Naive thymus-derived CD8-positive, alpha-beta T cell (primary cell): ENCODE measurements at places on chromosomes 11 and 22.
A peak's percentile ranks its signal among the peaks of the same experiment; 100 is the strongest.

DNA sequence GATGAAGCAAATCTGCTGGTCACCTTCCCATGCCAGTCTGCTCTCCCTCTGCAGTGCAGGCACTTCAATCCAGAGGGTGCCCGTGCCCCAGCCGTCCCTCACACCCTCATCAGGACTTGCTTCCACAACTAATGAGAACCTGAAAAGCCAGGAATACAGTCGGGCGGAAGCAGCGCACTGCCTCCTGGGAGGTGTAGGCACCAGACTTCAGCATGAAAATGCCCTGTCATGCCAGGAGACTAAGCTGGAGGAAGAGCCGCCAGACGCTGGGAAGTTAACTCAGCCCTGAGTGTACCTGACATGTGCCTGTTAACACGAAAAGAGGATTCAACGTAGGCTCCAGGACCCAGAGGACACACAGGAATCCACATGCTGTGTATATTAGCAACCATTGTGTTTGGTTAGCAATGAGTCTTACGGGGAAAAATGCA is 40.1 kb upstream of the FLI1 start:
- no peak for DNase-seq

- DNase-seq = no peak
Measured at GRCh38 chr11:120031156-120031555, 106.8 kb downstream of the TRIM29 start.

- no peak for DNase-seq
Measured at GRCh38 chr22:29032584-29032983, 29.0 kb downstream of the C22orf31 start.

- DNase-seq = peak; percentile 56
Measured at GRCh38 chr11:6443269-6444003, 2.6 kb upstream of the HPX start.

- no peak for DNase-seq
Measured at GRCh38 chr11:11072067-11072466, 214.2 kb upstream of the ZBED5 start.

- no peak for DNase-seq
Measured at GRCh38 chr11:83122050-83122449, 34.9 kb upstream of the PCF11 start.

- DNase-seq = no peak
Measured at GRCh38 chr11:9626496-9627394, 37.1 kb upstream of the SWAP70 start.

- DNase-seq = no peak
Measured at GRCh38 chr11:1048375-1049070, 12.0 kb upstream of the MUC6 start.

DNA sequence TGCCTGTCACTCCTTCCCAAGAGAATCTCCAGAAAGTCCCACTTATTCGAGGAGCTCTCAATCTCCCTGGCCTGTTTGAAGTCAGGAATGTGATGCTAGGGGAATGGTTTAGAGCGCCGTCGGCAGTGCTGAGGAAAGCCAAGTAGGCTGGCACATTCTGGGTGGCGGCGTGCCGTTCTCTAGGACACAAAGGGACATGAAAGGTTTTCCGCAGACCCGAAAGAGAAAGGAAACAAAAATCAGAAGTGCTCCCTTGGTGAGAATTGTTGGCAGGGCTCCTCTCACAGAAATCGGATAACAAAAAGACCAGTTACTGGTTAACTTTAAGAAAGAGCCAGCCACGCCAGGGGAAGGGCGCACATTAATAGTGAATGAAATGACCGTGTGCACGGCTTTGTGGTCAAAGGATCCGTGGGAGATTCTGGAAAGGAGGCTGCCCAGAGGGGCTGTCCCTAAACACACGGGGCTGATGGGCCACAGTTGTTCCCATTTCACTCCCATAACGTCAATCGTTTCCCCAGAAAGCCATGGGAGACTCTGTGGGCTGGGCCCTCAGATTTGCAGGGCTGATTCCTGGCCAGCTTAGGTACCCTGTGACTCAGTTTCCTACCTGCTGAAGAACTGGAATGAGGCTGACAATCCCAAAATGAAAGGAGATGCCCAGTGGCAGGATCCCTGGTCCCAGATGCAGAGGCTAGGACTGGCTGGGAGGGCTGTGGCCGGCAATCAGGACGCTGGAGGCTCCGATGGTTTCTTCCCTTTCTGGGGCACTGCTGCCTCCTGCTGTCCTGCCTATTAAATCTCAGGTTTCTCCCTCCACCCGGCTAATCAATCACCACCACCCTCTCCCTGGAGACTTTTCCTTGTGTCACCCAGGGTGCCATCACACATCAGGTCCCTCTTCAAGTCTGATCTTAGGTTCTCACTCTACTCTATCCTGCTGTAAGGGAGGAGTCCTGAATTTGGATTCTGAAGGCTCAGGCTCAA is 82.3 kb downstream of the RCN1 start:
- no peak for DNase-seq

DNA sequence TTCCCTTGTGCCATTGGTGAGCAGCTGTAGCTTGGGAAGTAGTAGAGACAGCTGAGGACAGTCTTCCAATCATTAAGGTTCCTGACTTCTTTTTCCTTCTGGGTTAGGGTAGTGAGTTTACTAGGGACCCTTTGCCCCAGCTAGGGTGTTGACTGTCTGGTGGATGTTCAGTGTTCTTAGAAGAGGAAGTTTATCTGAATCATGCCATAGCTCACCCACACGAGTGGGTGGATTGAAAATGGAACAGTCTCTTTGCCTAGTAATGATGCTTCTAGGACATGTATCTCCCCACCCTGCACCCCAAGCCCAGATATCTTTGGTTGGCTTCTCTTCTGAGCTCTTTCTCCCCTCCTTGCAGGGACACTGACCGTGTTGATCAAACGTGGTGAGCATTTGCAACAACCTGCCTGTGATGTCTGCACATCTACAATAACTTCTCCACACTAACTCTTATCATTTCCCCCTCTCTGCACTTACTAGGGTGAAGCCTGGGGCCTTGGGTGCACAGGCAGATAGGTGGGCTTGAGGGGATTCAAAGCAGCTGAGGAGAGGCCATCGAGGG is 57.1 kb upstream of the HORMAD2 start:
- no peak for DNase-seq

GRCh38 chr22:19970031-19970478 is 28.4 kb upstream of the TXNRD2 start:
- DNase-seq = no peak

DNA sequence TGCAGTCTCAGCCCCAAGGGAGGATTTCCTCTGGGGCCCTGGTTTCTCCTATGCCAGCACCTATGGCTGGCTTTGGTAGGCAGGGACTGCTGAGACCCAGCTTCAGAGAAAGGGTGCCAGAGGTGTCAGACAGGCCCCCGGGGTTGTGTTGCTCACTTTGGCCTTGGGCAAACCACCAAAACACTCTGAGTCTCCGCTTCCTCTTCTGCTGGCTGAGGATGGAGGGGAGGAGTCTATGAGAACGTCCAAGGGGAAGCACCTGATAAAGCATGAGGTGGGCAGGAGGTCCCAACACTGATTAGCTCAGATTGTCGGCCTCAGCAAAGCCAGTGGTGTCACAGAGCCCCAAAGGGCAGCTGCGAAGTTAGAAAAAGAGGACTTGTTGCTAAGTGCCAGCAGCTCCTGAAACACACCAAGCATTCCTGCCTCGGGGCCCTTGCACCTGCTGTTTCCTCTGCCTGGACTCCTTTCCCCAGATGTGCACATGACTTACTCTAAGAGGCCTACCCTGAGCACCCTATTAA is 10.5 kb downstream of the SMTNL1 start:
- DNase-seq = no peak

- DNase-seq = no peak
Measured at GRCh38 chr11:117962826-117963225, 23.4 kb upstream of the IL10RA start.

DNA sequence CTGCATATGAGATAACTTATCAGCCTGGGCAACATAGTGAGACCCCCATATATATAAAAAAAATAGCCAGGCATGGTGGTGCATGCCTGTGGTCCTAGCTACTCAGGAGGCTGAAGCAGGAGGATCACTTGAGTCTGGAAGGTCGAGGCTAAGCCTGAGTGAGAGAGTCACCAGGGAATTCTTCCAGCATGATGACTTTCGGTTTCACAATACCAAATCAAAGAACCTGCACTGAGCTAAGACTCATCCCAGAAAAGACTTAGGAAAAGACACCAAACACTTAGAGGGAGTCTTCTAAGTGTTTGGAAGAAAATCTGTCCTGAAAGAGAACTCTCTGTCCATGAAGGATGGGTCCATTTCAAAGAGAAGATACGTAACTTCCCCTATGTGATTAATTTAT is 12.7 kb downstream of the STK33 start:
- no peak for DNase-seq

- no peak for DNase-seq
Measured at GRCh38 chr11:113725407-113725806, 19.3 kb upstream of the TMPRSS5 start.

DNA sequence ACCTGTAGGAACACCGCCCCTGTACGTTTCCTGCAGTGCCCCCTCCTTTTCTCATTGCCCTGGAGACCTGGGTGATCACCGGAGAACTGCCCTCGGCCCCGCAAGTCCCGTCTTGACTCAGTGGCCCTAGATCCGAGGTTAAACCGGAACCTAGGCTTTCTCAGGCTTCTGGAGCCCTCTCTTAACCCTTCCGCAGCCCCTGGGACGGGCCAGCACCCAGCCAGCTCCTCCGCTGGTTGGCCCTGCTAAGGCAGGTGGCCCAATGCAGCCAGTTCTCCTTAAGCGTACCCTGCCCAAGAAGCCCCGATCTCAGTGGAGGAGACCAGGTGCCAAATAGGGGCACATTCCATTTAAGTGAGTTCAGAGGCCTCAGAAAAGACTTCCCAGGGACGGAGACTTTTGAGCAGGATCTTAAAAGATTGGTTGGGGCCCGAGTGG is 776 bp downstream of the NLRX1 start:
- DNase-seq = no peak

GRCh38 chr22:48476577-48476976 is 1351.1 kb downstream of the BRD1 start:
- no peak for DNase-seq

GRCh38 chr11:72002841-72003775 is 4.4 kb downstream of the IL18BP start:
- DNase-seq = peak; percentile 9

GRCh38 chr22:28095316-28096095 is 176.4 kb upstream of the PITPNB start:
- no peak for DNase-seq

GRCh38 chr22:41966607-41967240 is 2.5 kb upstream of the SEPTIN3 start:
- no peak for DNase-seq
